ENCODE measurements at places on chromosomes 12 and 14. TPM values are rescaled to one million over a fixed set of nuclear protein-coding genes. Genes with fewer than 3 reads are reported as not detected.

Gene GDF3
- total RNA-seq: not detected

Gene PGF
- total RNA-seq: 50.6 TPM

Gene LALBA
- total RNA-seq: not detected

Gene KLHDC1
- not detected for total RNA-seq

Measured in MG63 (cell line).